Stimulated activated CD8-positive, alpha-beta memory T cell treated with anti-CD3 and anti-CD28 coated beads, Interleukin-12 subunit alpha, Interleukin-12 subunit beta, amount 100 ng/mL, for 1 hour (primary cell): ENCODE measurements at places on chromosomes 6 and 20.

- no peak for DNase-seq
Observed at GRCh38 chr6:76681781-76682180, 609.3 kb upstream of the IMPG1 start.

GRCh38 chr6:105317607-105318533 is 85.0 kb downstream of the PREP start:
- DNase-seq = no peak

GRCh38 chr6:16760516-16761470 is at the start of gene ATXN1:
ATXN1 (minus strand) TSS chr6:16761460.
- DNase-seq = no peak

GRCh38 chr6:157420497-157420896 is 39.5 kb downstream of the ZDHHC14 start:
- no peak for DNase-seq

GRCh38 chr6:43496370-43497128 is 13.6 kb downstream of the LRRC73 start:
- DNase-seq = no peak

DNA sequence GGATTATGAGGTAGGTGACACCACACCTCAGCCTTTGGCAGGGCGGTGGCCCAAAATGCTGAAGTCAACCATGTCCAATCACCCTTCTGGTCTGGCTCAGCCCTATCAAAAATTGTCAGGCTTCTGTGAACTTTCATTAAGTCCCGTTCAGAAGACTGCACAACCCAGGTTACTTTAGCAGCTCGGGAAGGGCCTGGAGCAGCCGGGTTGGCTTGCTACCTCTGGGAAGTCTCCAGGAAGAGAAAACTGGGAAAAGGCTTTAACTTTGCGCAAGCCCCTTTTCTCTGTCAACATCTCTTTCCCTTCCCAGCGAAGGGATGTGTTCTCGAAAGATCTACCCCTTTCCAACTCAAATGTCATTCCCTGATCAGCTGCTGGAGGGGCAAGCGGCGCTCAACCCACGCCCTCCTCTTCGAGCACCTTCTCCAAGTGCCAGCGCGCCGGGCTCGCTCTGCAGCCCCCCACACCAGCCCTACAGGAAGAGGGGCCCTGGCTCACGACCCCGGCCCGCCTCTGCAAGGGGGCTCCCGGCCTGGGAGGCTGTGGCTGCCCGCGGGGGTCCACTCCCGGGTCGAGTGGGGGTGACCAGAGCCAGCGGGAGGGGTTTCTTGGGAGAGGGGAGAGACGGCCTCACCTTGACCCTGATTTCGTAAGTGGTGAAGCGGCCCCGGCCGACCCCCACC is 573 bp downstream of the SNX3 start:
- DNase-seq = peak; percentile 3

GRCh38 chr20:54204481-54204880 is 3.4 kb upstream of the PFDN4 start:
- DNase-seq = no peak

GRCh38 chr20:61775423-61775822 is 290.3 kb downstream of the TAF4 start:
- DNase-seq = no peak

- DNase-seq = no peak
Observed at GRCh38 chr20:31516651-31517050, 2.4 kb downstream of the HM13 start.

DNA sequence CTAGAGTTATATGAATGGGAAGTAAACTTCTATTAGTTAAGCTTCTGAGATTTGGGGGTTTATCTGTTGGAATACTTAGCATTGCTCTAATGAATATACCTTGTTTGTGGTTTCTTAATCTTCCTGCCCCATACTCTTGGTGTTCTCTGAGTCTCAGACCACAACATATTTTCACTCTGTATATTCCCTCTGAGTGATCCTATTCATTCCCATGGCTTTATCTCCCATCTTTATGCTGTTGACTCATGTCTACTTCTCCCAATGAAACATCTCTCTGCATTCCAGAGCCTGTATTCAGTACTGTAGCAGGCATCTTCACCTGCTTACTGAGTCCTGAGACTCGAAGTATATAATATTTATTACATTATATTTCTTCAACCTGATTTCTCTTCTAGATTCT is 283.7 kb upstream of the MAP3K7 start:
- DNase-seq = no peak

- DNase-seq = no peak
Observed at GRCh38 chr6:52407467-52407866, 12.7 kb upstream of the EFHC1 start.

DNA sequence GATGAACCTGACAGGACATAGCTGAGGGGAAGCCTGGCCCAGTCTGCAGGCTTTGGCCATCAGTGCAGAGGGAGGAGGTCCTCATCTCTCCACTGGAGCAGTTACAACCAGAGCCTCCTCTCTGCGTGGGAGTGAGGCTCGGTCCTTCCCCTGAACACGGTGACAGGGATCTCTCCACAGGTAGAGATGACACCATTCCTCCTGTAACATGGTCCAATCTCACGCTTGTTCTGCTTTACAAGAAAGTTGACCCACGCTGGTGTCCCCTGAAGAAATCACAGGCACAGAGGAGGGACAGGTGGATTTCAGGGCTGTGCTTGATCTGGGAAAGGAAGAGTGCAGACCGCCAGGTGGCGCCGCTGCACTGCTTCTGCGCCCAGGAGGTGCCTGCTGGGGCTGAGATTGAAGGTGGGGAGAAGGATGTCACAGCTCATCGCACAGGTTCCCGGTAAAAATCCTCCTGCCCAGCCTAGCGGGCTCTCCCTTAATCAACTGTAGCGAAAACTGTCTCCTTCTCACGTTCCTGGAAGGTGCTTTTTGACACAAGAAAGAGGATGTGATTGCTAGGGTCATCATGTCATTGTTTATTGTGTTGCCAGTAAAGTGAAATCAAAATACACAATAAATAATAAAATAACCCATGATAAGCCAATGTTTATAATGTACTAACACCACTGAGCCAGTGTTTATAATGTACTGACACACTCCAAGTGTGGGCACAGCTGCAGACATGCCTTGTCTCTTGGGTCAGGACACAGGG is 20.4 kb downstream of the HLA-G start:
- peak; percentile 79 for DNase-seq

- DNase-seq = no peak
Observed at GRCh38 chr6:103255132-103255531, 1604.6 kb downstream of the HACE1 start.

DNA sequence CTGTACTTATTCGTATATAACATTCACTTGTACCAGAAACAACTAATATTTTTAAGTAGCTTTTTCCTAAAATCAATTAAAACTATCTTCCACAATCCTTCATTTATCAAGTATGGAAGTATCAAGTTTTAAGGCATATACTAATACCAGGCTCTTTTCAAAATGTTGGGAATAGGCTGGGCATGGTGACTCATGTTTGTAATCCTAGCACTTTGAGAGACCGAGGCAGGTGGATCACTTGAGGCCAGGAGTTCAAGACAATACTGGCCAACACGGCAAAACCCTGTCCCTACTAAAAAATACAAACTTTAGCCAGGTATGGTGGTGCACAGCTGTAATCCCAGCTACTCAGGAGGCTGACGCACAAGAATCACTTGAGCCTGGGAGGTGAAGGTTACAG is 25.7 kb upstream of the PLN start:
- DNase-seq = no peak

- no peak for DNase-seq
Observed at GRCh38 chr6:167302796-167303195, 11.7 kb downstream of the UNC93A start.

DNA sequence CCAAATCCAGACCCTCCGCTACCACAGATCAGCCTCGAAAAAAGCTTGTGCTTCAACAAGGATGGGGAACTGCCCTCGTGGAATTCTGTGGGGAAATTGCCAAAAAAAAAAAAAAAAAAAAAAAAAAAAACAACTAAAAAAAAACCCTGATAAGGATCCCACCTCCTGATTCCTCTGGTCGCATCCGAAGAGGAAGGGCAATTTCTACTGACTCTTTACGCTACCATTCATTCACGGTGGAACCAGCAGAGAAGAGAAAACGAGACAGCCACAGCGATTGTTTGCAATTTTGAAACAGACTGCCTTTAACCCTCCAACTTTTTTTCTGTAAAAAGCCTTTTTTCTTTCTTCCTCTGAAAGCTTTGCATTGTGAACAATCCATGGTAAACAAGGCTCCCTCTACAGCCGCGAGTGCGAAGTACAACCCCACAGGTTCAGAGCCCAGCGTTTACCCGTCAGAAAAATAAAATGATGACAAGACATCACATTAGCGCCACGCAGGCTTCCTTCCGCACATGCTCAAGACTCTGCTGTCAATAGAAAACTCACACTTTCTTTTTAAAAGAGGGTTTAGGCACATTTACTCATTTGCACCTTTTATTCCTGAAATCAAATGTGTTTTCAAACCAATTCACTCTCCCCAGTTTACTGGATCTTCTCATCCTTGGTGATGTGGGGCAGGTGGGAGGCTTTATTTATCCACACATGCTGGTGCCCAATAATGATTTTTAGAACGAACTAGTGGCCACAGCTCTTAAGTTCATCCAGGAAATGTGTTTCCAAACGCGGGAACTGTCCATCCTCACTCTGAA is 100.0 kb downstream of the NOL4L start:
- peak; percentile 71 for DNase-seq

- no peak for DNase-seq
Observed at GRCh38 chr20:1879369-1879768, 15.8 kb upstream of the SIRPA start.

GRCh38 chr20:47453167-47453782 is 48.4 kb upstream of the NCOA3 start:
- DNase-seq = no peak

DNA sequence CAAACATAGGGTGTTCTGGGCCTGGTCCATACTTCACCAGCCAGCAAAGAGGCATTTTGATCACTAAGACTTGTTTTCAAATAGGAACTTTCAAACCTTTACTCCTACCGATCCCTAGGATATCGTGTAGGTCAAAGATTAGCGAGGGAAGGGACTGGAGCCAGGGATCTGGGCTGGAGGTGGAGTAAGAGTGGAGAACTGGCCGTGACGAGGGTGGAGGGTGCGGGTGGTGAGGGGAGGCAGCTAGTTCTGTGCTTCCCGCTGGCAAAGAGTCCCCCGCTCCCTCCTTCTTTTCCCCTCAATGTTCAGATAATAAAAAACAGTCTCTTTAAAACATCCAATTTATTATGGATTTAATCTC is 189.2 kb downstream of the FOXC1 start:
- no peak for DNase-seq

- no peak for DNase-seq
Observed at GRCh38 chr20:48841875-48842529, 14.2 kb upstream of the PREX1 start.

DNA sequence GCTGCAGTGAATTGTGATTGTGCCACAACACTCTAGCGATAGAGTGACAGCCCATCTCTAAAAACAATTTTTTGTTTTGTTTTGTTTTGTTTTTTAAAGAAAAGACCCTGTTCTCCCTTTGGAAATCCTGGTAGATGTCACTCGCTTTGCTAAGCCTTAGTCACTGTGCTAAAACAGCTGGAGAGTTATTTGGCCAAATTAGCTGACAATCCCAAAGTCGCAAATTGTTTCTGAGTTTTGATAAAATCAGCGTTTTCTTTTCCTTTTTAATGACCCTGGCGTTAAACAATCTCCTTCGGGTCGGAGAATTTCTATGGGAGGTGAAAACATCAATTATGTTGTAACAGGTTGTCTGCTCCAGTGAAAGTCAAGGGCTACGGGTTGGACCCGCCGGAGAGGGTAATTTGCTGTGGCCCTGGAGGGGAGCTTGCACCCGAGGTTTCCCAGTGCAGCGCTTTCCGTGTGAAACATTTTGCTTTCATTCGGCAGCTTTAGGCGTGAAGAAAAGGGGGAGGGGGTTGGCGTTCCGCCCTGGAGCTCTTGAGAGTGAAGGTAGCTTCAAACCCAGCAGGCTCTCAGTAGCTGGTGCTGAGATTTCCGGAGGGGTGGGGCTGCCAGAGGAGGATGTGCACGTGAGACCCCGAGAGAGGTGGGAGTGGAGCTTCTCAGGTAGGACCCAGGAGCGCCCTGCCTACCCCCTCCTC is 296.6 kb downstream of the PHACTR1 start:
- DNase-seq = no peak

GRCh38 chr6:128952902-128953301 is 70.0 kb downstream of the LAMA2 start:
- no peak for DNase-seq

- peak; percentile 20 for DNase-seq
Observed at GRCh38 chr6:149065658-149066556, 251.6 kb upstream of the TAB2 start.

DNA sequence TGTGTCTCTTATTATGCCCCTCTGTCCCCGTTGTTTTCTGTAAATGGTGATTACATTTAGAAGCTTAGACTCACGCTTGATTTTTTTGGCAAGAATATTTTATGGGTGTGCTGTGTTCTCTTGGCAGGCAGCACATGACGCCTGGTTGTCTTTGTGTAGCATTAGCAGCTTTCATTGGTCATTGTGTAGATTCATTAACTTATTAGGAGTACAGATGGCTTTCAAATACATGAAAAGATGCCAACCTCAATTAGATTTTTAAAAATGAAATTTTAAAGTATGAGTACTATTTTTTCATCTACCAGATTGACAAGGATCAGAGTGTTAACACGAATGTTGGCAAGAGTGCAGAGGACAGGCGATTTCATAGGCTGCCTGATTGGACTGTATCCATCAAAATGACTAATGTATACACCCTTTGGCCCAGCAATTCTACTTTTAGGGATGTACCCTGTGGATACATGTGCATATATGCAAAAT is 15.2 kb downstream of the COX4I2 start:
- DNase-seq = no peak

DNA sequence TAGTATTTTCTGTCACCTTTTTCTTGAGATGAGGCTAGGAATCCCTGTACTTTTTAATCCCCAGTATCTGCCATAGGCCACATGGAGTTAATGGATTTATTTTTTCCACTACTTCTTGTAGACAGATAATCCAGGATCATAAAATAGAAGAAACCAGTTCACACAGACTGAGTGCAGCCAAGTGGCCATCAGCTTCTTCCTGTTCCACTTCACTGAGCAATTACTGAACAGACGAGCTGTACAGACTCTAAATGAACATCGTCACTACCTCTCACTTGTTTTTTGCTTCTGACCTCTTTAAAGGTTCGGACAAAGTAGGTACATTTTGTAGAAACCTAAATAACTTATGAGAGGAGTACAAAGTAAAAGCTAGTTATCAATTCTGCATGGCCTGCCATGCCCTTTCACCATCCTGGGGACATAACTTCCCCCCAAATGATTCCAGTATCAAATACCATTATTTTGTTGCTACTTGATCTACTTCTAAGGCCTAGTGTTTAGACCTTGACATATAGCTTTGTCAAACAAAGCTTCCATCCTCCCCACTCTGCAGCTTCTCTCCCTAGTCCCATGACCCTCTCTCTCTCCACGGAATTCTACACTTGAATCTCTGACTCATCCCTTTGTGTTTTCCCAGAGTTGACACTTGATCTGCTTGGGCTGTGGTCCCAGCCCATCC is 34.4 kb upstream of the ARHGAP18 start:
- DNase-seq = no peak

GRCh38 chr20:64253443-64253842 is 2.1 kb upstream of the PCMTD2 start:
- no peak for DNase-seq

- DNase-seq = peak; percentile 18
Observed at GRCh38 chr6:138161338-138162110, at the start of gene ARFGEF3. ARFGEF3 (plus strand) TSS chr6:138161939; CDS start chr6:138162087, 148 bp downstream.
